Bronchus fibroblast of lung (primary cell): ENCODE measurements at places on chromosomes 3 and 15. TPM values are rescaled to one million over a fixed set of nuclear protein-coding genes. Genes with fewer than 3 reads are reported as not detected.

CTXN2 gene
- total RNA-seq: not detected in 2 replicates

JAGN1 gene
- 45.2 and 54.7 TPM in 2 replicates for total RNA-seq

HCN4 gene
- total RNA-seq: not detected in 2 replicates

SPATA12 gene
- total RNA-seq: under 0.01 and 0.15 TPM in 2 replicates

ADGRG7 gene
- not detected in 2 replicates for total RNA-seq

PAQR5 gene
- 1.2 and 1.5 TPM in 2 replicates for total RNA-seq

PPP2R3A gene
- total RNA-seq: 9.8 and 10.1 TPM in 2 replicates

POPDC2 gene
- not detected in 2 replicates for total RNA-seq

SLC51A gene
- not detected in 2 replicates for total RNA-seq

WDR72 gene
- total RNA-seq: under 0.01 TPM in 1 of 2 replicates, not detected in the other
